ENCODE measurements at places on chromosomes 2 and 18. TPM values are rescaled to one million over a fixed set of nuclear protein-coding genes. Genes with fewer than 3 reads are reported as not detected.
A peak's percentile ranks its signal among the peaks of the same experiment; 100 is the strongest.

DNA sequence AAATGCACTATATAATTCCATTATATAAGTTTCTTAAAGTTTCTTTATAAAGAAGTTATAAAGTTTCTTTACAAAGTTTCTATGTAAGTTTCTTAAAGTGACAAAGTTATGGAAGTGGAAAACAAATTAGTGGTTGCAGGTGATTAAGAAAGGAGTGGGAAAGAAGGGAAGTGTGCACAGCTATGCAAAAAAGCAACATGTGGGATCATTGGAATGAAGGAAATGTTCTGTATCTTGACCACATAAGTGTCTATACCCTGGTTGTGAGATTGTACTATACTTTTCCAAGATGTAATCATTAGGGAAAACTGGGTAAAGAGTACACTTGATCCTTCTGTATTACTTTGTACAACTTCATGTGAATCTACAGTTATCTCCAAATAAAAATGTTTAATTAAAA, 1541.1 kb downstream of the LRP1B start:
- DNase-seq = peak; percentile 64

The ABCB11 gene
- total RNA-seq = not detected

The MARCO gene
- not detected for total RNA-seq

DNA sequence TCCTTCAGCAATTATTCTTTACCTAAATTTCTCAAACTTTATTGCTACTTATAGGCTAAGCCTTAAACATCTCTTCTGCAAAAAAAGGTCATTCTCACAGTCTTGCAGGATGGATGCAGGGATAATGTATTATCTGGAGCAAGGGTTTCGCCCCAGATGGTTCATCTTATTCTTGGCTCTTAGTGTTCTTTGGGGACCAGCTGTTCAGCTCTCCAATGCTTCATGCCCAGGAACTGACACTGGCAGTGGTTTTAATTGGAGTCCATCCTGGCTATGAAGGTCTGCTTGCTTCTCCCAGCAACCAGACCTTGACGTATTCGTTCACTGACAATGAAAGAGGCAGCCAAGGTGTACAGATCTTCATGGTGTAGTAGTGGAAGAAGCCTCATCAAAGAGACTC, 331.9 kb downstream of the SLC8A1 start:
- DNase-seq = no peak

Data from fibroblast of lung (primary cell).